ENCODE measurements at places on chromosomes 1 and 21.

- DNase-seq, result no peak
Measured at GRCh38 chr1:67732750-67733151, 47.8 kb downstream of the GADD45A start.

- DNase-seq, result no peak
Measured at GRCh38 chr1:76587212-76587611, 280.1 kb upstream of the ST6GALNAC5 start.

GRCh38 chr1:59029411-59030167 is 245.7 kb upstream of the JUN start:
- DNase-seq, result no peak

- peak; percentile 33 for DNase-seq
Measured at GRCh38 chr1:153775458-153776327, 486 bp downstream of the SLC27A3 start.

DNA sequence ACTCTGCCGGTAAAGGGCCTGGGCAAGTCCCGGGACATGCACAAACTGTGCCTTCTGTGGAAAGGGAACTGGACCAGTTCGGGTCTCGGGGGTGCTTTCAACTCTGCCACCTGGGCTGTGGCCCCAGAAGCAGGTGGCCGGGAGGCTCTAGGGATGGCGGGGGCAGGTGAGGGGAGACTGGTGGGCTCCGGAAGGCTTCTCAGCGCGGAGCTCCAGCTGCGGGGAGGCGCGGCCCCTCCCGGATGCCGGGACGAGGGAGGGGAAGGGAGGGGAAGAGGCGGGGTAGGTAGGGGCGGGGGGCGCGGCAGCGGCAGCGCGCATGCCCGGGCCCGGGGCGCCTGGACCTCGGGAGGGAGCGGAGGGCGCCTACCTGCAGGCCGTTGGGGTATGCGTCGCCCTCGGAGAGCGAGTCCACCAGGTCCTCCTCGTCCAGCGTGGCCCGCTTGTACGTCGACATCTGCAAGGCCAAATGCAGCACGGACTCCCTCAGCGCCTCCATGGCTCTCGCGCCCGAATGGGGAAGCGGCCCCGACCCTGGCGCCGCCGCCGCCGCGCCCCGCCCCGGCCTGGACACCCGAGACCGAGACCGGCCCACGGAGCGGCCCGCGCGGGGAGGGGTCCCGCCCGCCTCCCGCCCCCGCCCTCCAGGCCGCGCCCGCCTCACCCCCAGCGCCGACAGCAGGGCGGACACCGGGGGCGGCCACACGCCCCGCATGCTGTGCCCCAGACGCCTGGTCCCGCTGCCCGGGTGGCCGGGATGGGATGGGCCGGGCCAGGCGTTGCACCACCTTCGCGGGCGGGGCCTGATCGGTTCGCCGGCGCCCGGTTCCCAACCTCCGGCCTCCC is at the start of gene ECE1:
TSS of gene ECE1 (minus strand) at position 764 of the 846 bp plus-strand sequence. CDS start at position 715, 49 bp downstream.
- DNase-seq, result no peak

DNA sequence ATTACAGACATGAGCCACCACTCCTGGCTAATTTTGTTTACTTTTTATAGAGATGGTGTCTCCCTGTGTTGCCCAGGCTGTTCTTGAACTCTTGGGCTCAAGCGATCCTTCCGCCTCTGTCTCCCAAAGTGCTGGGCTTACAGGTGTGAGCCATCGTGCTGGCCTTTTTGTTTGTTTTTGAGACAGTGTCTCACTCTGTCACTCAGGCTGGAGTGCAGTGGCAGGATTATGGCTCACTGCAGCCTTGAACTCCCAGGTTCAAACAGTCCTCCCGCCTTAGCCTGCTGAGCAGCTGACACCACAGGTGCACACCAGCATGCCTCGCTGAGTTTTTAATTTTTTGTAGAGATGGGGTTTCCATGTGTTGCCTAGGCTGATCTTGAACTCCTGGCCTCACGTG is 49.1 kb downstream of the ADARB1 start:
- no peak for DNase-seq

DNA sequence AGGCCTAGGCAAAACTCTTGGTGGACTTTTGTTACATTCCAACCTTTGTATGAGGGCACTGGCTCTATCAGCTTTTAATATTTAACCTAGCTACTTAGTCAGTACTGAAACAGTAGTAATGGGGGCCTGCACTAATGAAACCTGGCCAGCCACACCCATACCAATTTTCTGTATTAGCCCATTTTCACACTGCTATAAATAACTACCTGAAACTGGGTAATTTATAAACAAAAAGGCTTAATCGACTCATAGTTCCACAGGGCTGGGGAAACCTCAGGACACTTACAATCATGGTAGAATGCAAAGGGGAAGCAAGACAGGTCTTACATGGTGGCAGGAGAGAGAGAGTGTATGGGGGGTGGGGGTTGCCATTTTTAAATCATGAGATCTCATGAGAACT is 245.7 kb upstream of the RGS18 start:
- DNase-seq, result no peak

Data from NCI-H2029 treated with DMSO at 0.1 percent for 48 hours (cell line).